ENCODE measurements at places on chromosomes 1 and 21.

DNA sequence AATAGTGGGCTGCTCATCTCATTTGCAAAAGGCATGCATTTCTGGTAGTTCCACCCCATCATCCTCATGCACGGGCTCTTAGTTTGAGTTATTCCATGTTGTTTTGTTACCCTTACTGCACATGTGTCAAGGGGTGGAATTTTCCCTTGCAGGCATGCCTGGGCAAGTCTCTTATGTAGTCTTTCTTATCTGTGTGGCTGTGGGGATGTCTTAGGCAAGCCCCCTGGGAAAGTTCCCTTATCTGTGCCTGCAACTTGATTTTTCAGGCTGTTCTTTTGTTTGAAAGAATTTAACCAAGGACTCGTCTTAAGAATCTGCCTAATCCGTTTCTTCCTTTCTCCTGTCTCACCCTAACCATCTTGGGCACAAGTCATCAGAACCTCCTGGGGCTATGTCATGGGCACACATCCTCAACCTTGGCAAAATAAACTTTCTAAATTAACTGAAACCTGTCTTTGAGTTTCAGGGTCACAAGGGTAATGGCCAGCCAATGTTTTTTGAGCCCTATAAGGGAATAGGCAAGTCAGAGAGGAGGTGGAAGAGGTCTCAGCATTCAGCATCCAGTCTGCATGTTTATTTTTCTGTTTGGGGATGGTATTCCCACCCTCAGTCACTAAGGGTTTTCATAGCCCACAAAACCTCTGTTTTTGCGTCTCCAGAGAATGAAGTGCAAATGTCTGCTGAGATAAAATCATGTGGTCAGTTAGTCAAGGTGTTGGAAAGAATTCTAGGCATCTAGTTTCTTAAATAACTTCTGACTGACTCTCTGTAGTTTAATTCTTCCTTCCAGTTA, 579.7 kb downstream of the PLA2G4A start:
- no peak for DNase-seq

DNA sequence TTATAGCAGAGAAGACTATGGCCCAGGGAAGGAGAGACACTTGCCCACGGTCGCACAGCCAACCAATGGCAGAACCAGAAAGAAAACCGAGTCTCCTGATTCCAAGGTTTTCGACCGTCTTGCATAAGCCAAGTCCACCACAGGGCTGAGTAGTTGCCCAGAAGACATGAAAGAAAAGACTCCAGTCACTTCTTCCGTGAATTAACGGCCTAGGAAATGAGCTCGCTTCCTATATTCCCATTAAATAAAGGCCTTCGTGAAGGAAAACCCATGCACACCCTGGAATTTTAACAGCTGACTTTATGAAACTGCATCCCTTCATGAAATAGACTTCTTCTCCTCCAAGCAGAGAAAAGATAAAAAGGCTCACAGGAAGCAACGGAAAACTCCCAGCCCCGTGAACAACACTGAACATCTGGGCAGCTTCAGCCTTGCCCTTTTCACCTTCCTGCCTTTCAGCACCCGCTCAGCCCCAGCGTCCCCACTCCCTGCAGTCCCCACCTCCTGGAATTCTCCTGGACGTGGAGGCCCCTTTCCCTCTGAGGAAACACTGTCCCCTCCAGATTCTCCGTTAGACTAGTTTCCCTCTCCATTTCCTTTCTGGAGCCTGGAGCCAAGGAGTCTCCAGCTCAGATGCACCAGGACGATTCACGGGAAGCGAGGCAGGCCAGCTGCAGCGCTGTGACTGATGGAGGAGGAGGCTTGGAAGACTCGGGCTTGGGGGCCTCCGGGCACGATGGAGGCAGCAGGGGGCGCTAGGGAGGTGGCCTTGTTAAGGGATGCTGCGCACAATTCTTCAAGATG, 2.7 kb upstream of the MYOC start:
- DNase-seq = peak; percentile 56

DNA sequence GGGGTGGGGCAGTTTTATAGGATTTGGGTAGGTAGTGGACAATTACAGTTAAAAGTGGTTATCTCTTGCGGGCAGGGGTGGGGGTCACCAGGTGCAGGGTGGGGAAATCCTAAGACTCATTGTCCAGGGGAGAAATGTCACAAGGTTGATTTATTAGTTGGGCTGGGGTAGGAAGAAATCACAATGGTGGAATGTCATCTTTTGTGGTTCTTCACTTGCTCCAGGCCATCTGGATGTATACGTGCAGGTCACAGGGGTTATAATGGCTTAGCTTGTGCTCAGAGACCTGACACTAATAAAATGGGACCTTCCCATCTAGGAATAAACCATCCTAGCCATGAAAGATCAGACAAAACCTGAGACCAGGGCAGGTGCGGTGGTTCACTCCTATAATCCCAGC, 11.5 kb downstream of the TEX46 start:
- no peak for DNase-seq

DNA sequence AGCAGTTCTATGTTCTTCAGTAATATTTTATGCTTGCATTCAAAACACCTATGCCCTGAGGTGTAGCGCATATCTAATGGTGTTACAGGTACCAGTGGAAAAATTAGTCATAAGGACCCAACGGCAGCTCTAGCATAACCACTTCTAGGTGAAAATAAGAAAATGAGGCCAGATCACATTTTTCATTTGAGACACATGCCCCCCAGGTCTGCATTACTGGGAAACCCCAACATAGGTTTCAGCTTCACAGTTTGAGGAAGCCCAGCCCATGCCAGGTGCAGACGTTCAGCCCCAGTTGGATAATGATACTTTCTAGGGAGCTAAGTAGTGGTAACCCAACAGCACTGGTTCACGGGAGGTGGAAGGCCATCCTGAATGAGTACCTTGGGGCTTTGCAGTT, 129.8 kb downstream of the CNIH3 start:
- no peak for DNase-seq

- DNase-seq = no peak
Observed at GRCh38 chr1:29785554-29785953, 549.2 kb downstream of the PTPRU start.

- no peak for DNase-seq
Observed at GRCh38 chr1:161805399-161806197, 39.5 kb downstream of the ATF6 start.

GRCh38 chr1:17527036-17527914, 12.2 kb upstream of the ARHGEF10L start:
- no peak for DNase-seq

DNA sequence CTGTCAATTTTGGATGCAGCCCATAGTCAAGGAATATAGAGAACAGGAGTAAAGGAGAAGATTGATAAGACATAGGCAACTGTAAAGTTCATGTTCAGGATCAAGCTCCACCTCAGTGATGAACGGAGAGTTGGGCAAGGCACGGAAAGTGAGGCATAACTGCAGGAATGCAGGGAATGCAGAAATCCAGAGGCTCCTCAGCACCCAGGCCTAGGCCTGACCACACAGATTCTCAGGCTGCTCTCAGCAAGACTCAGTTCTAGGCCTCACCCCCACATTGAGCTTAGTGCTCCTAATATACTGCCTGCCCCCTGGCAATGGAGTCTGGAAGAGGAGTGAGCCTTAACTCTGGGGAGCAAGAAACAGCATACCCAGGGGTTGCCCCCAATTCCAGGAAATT, 36.3 kb upstream of the S1PR1 start:
- no peak for DNase-seq

- DNase-seq = no peak
Observed at GRCh38 chr21:27476696-27477095, 509.8 kb upstream of the ADAMTS5 start.

DNA sequence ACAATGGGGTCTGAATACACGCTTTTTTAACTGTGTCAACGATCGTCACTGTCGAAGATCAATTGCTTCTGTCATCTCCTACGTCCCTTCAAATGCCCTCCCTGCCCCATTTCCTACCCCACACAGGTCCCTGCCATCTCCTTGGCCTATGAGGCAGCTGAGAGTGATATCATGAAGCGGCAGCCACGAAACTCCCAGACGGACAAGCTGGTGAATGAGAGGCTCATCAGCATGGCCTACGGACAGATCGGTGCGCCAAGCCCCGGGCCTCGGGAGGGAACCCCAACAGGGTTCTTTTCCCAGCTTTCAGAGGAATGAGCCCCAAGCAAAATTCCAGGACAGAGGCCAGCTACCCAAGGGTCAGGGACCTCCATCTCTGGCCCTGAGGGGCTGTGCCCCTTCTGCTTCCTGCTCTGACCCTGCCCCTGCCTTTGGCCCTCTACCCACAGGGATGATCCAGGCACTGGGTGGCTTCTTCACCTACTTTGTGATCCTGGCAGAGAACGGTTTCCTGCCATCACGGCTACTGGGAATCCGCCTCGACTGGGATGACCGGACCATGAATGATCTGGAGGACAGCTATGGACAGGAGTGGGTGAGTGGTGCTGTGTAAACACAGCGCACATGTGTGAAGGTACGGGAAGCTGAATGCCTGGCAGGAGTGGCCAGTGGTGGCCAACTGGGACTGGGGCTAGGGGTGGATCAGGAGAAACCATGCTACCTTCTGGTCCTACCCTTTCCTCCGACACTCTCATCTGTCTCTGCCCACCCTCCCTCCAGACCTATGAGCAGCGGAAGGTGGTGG, 15.1 kb upstream of the ATP1A4 start:
- no peak for DNase-seq

- no peak for DNase-seq
Observed at GRCh38 chr1:180250883-180251509, 20.9 kb downstream of the LHX4 start.

- DNase-seq = no peak
Observed at GRCh38 chr1:65814752-65815151, 22.1 kb downstream of the PDE4B start.

DNA sequence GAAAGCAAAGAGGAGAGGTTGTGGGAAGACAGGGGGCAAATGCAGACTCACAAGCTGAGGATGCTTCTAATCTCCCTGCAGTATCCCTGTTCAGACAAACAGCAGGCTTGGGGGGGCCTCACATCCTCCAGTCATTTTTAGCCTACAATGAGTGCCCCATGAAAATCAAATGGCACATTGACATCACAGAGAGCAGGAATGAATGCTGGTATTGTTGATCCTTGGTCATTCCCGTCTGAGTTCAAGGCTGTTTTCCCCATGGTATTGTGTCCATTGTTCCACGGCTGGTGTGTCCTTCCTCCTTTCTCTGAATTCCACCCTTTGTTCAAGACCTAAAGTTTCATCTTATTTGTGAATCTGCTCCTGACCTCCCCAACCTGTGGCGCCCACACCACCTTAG, 545.6 kb downstream of the AJAP1 start:
- no peak for DNase-seq

DNA sequence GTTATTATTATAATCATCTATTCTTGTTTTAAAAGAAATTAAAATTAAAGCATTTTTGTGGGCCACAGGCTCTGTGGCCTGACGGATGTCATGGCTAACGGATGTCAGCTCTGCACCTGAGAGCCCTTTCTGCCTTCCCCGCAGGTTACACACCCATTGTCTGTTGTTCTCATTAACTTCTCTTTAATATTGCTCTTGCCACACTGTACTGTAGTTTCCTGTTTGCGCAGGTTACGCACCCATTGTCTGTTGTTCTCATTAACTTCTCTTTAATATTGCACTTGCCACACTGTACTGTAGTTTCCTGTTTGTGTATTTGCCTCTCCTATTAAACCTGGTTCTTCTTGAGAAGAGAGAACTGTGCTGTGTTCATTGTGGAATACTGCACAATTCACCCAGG, 294.4 kb upstream of the PLXNA2 start:
- DNase-seq = no peak

DNA sequence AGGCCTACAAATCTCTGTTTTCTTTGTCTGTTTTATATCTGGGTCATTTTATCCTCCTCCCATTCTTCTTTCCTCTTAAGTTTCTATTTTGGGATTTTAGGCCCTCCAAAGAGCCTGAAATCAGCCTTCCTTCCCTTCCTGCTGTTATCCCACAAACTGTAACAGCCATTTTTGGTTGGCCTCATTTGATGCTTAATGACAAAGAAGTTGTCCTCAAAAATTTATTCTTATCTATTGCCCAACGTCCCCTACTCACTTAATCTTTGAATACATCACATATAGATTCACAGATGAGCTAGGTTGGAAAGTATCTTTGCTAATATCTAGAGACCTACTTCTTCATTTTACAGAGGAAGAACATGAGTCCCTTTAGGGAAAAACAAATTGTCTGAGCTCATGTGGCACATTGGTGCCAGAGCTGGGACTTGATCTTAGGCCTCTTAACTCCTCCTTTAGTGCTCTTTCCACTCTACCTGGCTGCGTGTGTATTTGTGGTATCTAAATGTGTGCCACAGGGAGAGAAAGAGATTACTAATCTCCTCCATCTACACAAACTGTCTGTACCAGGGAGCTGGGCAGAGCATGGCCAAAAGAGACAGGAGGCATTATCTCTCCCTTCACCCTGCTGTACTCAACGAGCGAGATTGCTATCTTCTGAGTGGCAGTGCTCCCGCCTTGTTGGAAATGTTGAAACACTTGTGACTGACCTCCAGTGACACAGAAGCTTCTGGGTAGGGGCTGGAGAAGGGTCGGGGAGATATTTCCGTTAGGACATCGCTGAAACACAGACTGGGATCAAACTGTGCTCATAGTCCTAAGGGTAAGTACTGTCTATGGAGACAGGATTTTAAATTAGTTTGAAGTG, 30.1 kb downstream of the RHEX start:
- DNase-seq = no peak

GRCh38 chr1:221022331-221022730, 143.1 kb downstream of the HLX start:
- no peak for DNase-seq

- no peak for DNase-seq
Observed at GRCh38 chr1:244992833-244993232, 128.5 kb upstream of the HNRNPU start.

DNA sequence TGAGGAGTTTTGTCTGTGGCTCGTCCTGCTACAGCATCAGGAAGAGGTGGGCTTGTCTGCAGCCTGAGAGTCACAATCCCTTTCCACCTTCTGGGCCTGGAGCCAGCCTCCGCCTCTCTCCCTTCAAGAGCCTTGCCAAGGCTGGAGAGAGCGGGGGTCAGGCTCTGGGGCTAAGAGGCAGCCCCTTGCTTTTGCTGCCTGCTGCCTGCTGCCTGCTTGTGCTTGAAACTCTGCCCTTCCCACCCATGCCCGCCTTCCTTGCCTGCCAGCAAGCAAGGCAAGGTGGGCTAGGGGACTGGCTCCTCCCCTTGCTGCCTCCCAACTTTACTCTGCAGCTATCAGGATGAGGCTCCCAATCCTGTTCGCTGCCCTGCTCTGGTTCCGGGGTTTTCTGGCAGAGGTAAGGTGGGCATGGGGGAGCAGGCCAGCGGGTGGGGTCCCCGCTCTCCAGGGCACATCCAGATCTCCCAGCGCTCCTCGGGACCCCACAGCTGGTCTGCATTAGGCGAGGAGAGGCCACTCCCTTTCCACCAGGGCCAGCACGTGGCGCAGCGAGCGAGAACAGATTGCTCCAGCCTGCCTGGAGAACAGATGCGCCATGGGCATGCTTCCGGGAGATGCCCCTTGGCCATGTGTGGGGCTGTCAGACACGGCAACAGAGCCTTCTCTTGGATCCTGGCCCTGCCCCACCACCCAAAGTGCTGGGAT, 7.5 kb upstream of the PTPN7 start:
- DNase-seq = no peak

GRCh38 chr21:33025489-33026442, at the start of gene OLIG2:
TSS of gene OLIG2 (plus strand) at chr21:33025935. CDS start at chr21:33026863, 928 bp downstream.
- DNase-seq = no peak

- no peak for DNase-seq
Observed at GRCh38 chr1:29519788-29520110, 283.4 kb downstream of the PTPRU start.

GRCh38 chr1:20981915-20982314, 194.8 kb downstream of the EIF4G3 start:
- DNase-seq = no peak
